Activated gamma-delta T cell treated with Interleukin-2 at 50 U/mL for 16 hours (primary cell): ENCODE measurements at places on chromosomes 1 and 21.
A peak's percentile ranks its signal among the peaks of the same experiment; 100 is the strongest.

DNA sequence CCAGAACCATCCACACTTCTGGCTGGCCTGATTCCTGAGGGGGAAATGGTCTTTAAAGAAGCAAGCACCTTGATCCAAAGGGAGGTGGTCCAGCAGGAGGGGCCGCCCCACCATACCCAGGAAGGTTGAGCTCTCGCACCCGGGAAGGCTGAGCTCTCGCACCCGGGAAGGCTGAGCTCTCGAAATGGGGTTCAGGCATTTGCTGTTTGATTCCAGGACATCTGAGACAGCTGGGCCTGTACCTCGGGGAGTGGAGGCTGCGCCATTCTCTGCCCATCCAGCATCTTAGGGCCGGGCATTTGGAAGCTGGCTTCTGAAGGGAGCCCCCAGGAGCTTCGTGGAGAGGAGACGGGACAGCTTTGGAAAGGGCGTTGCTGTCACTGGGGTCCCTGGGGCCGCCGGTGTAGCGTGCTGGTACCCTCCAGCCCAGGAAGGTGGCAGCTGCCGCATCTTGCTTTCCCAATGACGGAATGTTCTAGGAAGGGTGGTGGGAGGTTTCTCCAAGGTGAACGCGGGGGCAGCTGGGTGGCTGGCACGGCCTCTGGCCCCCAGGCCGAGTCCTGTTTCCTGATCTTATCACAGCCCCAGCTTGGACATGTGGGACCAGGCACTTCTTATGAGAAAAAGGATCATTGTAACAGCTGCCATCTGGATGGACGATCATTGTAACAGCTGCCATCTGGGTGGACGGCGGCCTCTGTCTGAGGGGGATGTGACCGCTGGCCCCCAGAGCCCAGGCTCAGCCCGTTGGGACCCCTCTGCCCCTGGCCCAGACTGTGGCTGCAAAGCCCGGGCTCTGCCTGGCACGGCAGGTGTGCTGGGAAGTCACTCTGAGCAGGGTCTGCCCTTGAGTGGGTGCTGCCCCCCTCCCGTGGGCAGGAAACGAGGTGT, 61.6 kb downstream of the COL18A1 start:
- no peak for DNase-seq

GRCh38 chr1:43653893-43654292, 3.9 kb downstream of the KDM4A start:
- DNase-seq = no peak

GRCh38 chr1:113780374-113781146, 21.3 kb upstream of the PHTF1 start:
- DNase-seq = no peak

DNA sequence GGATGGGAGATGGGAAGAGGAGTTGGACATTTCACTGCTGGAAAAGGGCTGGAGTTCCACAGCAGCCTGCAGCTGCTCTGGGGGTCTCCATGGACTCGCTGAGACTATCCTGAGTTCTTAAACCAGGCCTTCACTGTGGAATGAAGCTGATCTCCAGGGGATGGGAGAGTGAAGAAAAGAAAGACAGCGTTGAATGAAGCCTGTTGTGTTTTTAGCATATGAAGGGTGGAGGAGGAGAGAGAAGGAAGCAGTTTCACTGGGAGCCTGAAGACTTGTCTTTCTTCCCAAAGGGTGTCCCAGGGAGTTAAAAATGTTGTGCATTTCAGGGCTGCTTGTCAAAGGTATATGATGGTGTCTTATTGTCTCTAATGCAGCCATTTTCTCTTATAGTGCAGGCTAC, 9.2 kb downstream of the ROR1 start:
- DNase-seq = no peak

DNA sequence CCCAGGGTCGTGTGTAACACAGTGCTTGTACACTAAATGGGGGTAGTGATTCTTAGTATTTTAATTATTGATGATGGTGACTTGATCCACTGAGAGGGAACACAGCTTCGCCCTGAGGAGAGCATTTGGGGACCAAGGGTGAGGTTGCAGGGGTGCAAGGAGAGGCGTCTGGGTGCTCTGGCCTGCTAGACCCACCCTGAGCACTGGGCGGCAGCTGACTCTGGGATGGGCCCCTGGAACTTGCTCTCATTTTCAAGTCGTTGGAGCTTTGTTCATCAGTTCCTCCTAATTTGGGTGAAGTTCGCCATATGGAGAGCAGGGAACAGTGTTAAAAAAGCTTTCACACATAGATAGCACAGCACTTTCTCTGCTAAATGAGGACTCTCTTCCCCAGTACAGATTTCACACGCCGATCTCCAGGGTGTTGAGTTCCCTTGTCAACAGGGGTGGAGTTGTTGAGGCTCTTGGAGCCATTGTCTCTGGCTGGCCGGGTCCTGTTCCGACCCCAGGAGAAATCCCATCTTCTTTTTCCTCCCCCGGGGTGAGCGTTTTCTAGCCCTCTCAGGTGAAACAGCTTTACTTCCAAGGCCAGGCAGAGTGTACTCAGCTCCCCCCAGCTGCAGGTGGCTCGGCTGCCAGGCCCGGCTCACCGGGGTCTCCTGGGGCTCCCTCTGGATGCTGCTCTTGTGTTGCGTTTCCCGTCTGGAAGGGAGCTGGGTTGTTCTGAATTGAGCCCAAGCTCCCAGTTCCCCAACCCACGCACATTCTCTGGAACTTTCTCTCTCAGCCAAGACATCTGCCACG, 367.4 kb downstream of the RPS6KC1 start:
- DNase-seq = no peak

DNA sequence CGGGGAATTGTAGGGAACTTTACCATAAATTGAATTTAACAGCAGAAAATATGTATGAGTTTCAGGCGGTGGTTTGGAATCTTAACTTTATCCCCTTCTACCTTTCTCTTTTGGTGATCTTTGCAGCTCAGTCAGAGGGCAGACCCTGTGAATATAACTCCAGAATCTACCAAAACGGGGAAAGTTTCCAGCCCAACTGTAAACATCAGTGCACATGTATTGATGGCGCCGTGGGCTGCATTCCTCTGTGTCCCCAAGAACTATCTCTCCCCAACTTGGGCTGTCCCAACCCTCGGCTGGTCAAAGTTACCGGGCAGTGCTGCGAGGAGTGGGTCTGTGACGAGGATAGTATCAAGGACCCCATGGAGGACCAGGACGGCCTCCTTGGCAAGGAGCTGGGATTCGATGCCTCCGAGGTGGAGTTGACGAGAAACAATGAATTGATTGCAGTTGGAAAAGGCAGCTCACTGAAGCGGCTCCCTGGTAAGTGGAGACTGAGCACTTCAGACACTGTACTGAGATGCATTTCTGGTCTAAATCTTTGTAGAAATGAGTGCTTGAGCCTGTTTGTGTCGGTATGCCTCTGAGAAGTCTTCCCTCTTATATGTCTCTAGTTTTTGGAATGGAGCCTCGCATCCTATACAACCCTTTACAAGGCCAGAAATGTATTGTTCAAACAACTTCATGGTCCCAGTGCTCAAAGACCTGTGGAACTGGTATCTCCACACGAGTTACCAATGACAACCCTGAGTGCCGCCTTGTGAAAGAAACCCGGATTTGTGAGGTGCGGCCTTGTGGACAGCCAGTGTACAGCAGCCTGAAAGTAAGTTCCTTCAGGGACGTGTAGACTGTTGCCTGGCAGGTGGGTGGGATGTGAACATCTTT, 1.5 kb downstream of the CCN1 start:
- DNase-seq = no peak

GRCh38 chr1:196558411-196558810, 49.8 kb downstream of the KCNT2 start:
- no peak for DNase-seq

- no peak for DNase-seq
Measured at GRCh38 chr21:41731081-41731480, 35.8 kb downstream of the RIPK4 start.

- no peak for DNase-seq
Measured at GRCh38 chr1:70222716-70223235, 1.6 kb downstream of the SRSF11 start.

DNA sequence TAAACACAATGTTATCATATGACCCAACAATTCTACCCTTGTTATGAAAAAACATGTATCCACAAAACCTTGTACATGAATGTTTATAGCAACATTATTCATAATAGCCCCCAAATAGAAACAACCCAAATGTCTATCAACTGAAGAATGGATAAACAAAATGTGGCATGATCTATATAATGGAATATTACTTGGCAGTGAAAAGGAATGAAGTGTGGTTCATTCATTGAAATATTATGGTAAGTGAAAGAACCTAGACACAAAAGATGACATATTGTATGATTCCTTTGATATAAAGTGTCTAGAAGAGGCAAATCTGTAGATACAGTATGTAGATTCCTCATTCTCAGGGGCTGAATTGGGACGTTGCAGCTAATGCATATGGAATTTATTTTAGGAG, 151.2 kb downstream of the KIF26B start:
- DNase-seq = no peak

GRCh38 chr1:15848143-15848928, 829 bp downstream of the SPEN start:
- peak; percentile 40 for DNase-seq

GRCh38 chr1:180157108-180157507, 2.4 kb downstream of the QSOX1 start:
- DNase-seq = no peak

GRCh38 chr1:204266504-204267034, 52.8 kb upstream of the GOLT1A start:
- DNase-seq = no peak

DNA sequence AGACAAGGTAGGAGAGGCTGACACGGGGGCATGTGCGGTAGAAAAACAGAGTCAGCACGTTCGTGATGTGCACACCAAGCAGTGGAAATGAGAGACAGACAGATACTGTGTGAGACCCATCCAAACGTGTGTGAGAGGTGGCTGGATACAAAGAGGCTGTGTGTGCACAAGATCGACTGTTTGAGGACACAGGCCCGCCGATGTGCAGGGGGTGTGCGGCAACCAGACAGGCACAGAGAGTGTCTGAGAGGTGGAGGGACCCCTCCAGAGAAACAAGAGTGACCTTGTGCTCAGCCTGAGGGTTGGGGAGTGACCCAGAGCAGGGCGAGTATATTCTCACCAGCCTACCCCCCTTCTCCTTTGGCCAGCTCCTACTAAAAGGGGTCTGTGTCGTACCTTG, 97.8 kb upstream of the IPO9 start:
- no peak for DNase-seq

DNA sequence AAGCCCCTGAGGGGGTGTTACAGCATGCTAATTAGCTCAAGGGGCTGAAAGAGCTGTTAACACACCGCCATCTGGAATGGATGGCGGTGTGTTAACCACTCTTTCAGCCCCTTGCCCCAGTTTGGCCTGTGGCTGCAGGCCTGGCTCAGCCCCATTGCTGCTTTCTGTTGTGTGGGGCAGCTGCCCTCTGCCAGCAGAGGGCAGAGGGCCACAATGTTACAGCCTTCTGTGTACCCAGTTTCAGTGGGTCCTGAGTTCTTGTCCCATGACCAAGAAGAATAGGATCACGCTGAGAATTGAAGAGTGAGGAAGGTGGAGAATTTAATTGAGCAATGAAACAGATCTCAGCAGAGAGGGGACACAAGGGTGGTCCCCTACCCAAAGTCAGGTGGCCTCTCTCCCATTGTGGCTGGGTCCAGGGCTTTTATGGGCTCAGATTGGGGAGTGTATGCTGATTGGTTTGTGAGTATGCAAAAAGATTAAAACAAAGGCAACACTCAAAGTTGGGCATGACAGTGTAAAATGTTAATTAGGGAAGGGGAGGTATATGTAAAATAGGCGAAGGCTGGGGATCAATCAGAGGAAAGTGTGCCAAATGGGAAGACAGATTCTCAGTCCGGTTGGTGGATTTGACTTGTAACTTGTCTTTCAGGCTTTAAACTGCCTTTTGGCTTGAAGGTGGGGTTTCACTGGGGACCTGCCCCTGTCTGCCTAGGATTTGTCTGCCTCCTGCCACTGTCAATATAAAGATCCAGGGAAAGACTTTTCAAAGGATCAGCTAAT, 142.2 kb downstream of the RABGAP1L start:
- no peak for DNase-seq

DNA sequence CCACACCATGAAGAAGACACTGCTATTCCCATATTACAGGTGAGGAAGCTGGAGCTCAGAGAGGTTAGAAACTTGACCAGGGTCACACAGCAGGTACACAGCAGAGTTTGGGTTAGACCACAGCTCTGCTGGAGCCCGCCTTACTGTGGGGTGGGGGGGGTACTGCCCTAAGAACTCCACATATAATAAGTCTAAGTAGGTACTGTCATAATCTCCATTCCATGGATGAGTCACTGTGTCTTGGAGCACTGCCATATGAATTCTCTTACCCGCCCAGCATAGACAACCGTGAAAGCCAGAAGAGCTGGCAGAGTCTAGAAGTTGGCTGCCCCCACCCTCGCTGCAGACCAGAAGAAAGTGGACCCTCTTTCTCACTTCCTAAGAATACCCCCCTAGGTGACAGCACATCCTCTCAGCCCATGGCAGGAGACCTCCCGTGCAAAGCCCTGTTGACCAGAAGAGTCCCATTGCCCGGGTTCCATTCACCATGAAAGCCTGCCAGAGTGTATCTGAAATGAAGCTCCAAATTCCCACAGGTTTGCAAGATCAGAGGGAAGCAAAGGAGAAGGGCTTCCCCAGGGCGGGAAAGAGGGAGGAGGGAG, 5.2 kb upstream of the PLA2G2D start:
- DNase-seq = no peak

DNA sequence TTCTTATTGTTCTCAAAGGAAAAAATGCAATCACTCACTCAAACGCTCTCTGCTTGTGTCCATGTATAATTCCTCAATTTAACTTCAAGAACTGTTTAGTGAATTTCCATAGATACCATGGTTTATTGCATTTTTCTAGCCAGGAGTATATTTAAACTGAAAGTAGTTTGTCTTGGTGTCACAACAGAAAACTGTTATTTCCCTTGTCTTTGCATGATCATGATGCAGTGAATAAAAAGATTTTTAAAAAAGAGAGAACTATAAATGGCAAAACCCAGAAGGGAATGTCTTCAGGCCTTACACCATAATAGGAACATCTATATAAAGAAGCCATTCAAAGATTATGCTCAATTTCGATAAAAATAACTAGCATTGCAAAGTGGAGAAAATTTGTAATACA, 523.5 kb upstream of the ADGRL4 start:
- no peak for DNase-seq

- DNase-seq = no peak
Measured at GRCh38 chr1:88060750-88061491, 623.2 kb upstream of the PKN2 start.

DNA sequence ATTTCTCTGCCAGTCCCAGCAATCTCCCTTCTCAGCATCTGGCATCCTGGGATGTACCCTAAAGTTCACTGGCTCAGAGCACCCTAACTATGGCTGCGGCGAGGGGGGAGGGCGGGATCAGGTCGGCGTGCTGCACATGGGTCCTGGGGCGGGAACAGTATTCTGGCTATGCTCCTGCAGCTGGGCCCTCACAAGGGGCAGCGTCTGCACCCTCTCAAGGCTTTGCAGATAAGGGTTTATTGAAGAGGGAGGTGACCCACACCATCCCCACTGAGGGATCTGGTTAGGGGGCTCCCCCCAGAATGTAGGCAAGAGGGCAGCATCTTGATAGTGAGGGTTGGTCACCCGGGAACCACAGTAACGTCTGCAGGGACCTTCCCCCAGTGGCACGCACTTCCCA, 44.9 kb upstream of the PCBP3 start:
- no peak for DNase-seq

GRCh38 chr1:169236143-169236542, 129.7 kb downstream of the ATP1B1 start:
- no peak for DNase-seq
